ENCODE measurements at places on chromosomes 4 and X.

GRCh38 chr4:56078866-56079265 lies 130.1 kb downstream of the CEP135 start:
- DNase-seq = no peak

- no peak for DNase-seq
Measured at GRCh38 chr4:164169591-164169990, 584.3 kb upstream of the SMIM31 start.

GRCh38 chr4:22454955-22455354 lies 60.9 kb downstream of the ADGRA3 start:
- no peak for DNase-seq

DNA sequence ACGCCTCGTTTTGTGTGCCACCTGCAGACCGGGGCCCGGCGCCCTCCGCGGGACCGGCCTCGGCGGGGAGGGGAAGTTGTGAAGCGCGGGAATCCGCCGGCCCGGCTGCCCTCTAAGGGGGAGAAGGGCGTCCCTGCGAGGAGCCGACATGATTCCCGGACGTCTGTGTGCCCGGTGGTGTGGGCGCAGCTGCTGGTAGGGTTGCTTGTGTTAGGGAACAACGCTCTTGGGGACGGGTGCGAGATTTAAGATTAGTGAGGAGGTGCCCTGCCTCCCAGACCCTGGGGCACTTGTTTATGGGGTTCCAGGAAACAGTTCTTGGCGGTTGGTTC lies 627 bp downstream of the CDKN2AIP start:
- DNase-seq = no peak

DNA sequence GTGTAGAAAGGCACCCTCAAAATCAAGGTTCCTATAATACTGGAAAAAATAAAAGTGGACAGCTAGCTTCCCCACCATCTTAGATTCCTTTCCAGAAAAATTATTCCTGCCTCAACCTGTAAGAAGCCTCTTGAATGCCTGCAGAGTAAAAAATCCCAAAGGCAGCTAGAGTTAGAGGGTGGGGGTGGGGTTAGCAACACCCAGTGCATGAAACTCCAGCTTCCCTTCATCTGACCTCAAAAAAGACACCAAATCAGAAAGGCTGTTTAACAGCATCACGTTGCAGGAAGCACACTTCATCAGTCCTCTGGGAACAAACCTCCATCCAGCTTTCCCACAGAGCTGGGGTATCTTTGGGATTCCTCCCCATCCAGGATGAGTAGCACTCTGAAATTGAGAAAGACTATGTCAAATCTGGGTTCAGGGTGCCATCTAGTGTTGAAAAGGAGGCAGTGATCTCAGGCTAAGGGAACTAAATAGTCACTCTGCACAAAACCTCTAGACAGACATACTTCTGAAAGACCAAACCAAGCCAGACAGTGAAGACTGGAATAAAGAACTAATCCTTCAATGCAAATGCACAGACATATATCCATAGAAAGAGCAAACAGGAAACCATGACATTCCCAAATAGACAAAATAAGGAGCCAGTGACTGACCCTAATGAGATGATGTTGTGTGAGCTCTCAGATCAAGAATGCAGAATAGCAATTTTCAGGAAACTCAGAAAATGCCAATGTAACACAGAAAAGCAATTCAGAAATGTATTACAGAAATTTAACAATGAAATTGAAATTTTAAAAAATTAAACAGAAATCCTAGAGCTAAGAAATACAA lies 97.9 kb downstream of the ARHGEF9 start:
- peak; percentile 23 for DNase-seq

DNA sequence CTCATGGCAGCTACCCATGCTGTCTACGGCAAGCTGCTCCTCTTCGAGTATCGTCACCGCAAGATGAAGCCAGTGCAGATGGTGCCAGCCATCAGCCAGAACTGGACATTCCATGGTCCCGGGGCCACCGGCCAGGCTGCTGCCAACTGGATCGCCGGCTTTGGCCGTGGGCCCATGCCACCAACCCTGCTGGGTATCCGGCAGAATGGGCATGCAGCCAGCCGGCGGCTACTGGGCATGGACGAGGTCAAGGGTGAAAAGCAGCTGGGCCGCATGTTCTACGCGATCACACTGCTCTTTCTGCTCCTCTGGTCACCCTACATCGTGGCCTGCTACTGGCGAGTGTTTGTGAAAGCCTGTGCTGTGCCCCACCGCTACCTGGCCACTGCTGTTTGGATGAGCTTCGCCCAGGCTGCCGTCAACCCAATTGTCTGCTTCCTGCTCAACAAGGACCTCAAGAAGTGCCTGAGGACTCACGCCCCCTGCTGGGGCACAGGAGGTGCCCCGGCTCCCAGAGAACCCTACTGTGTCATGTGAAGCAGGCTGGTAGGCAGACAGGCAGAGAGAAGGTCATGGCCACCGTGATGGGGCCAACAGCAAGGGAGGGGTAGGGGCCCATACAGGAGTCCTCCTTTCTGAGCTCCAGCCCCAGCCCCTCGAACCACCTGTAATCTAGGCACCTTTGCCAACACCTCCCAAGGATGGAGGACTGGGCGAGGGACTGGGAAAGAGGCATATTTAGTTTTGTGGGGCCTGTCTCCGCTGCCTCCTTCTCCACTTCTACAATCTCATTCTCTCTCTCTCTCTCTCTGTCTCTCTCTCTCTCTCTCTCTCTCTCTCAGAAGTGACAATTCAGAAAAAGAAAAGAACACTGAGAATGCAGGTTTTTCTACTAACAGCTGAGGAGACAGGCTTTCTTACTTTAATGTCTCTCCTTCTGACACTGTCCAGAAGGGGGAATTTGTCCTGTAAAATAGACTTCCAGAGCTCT lies 4.7 kb upstream of the TSPYL2 start:
- DNase-seq = no peak

- no peak for DNase-seq
Measured at GRCh38 chr4:129455482-129455881, 359.5 kb downstream of the C4orf33 start.

GRCh38 chrX:23394421-23394820 lies 59.8 kb downstream of the PTCHD1 start:
- DNase-seq = no peak

DNA sequence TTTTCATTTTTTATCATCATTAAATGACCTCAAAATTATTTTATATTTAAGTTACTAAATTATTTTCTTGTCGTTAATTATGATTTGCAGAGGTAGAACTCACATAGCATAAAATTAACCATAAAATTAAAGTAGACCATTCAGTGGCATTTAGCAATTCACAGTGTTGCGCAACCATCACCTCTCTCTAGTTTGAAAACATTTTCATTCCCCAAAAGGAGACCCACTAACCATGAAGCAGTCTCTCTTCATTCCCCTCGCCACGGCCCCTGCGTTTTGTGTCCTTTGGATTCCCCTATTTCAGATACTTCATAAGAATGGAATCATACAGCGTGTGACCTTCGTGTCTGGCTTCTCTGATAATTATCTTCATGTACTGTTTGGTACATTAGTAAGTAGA lies 154.9 kb downstream of the ENPP6 start:
- DNase-seq = no peak

GRCh38 chr4:16760617-16761363 lies 137.7 kb downstream of the LDB2 start:
- DNase-seq = no peak

DNA sequence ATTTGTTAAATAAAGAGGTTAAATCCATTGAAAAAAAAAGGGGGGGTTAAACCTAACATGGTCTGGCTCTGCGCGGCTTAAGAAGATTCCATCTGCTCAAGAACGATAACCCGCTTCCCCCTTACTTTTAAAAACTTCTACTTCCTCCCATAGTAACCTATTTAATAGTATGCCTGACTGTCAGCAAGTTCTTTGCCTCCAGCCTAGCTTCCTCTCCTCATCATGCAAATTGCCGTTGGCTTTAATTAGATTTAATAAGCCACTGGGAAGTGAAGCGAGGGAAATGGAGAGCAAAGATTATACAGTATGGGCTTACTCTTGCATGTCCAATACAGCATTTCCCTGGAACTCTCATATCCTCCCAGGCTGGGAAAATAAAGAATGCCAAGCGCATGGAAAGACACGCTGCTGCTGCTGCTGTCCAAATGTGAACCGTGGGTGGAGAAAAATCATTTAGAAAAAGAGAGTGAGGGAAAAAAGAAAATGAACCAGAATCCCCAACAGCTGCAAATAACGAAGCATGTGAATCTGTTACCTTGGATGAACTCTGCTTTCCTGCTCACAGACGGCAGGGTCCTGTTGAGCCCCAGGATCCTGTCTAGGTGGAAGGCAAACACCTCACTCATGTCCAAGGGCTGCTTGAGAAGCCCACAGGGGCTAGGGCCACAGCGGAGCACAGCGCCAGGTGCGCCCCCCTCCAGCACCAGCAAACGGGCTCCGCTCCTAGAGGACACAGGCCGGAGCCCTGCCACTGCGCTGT lies 2.7 kb downstream of the GASK1B start:
- no peak for DNase-seq

DNA sequence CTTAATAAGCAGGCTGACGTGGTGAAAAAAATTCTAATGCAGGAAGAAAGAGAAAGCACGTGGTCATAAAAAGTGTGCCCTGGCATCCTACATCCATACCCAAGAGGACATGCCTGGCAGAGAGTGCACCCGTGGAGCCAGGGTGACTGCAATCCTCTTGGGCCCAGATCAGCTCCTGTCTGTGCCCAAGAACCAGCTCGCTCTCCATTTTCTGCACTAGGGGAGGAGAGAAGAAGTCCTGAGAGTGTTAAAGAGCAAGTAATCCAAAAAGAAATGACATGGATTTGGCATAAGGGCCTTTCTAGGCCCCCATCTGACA lies 483.1 kb downstream of the BCOR start:
- no peak for DNase-seq

- DNase-seq = no peak
Measured at GRCh38 chrX:6990552-6991193, 156.8 kb upstream of the STS start.

- no peak for DNase-seq
Measured at GRCh38 chrX:108494406-108495090, 54.9 kb downstream of the COL4A5 start.

- DNase-seq = no peak
Measured at GRCh38 chr4:16926214-16926613, 27.8 kb upstream of the LDB2 start.

DNA sequence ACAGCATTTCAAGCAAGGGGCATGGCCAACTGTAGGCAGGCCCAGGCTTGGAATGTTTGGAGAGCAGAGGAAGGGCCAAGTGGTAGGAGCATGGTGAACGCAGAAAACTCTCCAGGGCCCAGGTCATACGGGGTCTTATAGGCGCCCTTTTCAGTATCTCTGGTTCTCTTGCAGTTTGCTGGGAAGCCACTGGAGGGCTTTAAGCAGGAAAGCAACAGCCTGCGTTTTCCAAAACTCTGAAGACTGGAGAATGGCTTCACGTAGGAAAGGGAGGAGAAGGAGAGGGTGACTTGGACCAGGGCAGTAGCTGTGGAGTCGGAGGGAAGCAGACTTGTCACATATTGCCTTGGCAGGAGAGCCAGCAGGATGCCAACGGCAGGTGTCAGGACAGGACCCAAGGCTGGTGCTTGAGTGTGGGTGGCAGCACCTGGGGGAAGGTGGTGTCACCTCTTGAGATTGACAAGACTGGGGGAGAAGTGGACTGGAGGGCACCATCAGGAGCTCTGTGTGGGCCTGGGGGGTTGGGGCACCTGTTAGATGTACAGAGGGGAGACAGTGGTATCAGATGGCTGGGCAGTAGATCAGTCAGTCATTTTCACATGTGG lies 21.9 kb downstream of the TKTL1 start:
- no peak for DNase-seq

DNA sequence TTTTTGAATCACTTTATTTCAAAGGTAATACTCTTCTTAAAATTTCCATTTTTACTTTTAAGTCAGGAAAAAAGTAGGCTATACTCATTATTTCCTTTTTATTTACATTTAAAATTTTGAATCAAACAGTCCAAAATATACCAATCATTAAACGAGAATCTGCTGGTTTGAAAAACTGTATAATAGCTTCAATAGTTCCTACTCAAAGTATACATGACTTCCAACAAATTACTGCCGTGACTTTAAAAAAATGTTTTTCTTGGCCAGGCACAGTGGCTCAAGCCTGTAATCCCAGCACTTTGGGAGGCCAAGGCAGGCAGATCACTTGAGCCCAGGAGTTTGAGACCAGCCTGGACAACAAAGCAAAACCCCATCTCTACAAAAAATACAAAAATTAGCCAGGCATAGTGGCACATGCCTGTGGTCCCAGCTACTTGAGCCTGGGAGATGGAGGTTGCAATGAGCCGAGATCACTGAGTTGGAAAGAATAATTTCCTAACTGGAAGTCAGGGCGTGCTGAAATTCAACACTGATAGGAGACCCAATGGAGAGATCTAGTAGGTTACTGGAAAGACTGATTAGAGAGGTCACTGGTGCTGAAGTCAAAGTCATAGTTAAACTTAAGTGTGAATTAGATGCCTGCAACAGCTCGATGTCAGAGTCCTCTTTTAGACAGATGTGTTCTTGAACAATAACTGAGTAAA lies 9.0 kb downstream of the KLHL8 start:
- DNase-seq = no peak

DNA sequence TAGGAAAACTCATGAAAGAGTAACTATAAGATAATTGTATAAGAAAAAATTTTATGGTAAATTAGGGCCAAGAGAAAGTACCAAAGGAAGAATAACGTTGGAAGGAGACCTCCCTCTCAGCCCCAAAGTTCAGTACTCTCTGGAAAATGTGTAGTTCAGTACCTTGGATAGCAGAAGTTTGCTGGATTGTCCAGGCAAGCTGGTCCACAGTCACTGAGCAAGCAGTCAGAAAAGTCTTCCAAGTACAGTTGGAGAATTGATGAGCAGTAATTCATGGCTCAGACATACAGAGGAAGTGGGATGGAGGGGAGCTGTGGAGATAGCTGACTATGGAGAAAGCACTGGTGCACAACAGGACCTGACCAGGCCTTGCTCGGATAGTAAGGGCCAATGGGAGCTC lies 598.2 kb upstream of the NDST4 start:
- no peak for DNase-seq

GRCh38 chrX:138006180-138006579 lies 440.3 kb downstream of the ZIC3 start:
- no peak for DNase-seq

- DNase-seq = no peak
Measured at GRCh38 chr4:159778298-159778697, 675.4 kb downstream of the RAPGEF2 start.

GRCh38 chr4:107066621-107067020 lies 30.5 kb upstream of the DKK2 start:
- no peak for DNase-seq

GRCh38 chr4:7585768-7586167 lies 151.0 kb upstream of the PSAPL1 start:
- DNase-seq = no peak

All from fibroblast of the conjunctiva (primary cell).